ENCODE measurements at places on chromosomes 11 and 22.

DNA sequence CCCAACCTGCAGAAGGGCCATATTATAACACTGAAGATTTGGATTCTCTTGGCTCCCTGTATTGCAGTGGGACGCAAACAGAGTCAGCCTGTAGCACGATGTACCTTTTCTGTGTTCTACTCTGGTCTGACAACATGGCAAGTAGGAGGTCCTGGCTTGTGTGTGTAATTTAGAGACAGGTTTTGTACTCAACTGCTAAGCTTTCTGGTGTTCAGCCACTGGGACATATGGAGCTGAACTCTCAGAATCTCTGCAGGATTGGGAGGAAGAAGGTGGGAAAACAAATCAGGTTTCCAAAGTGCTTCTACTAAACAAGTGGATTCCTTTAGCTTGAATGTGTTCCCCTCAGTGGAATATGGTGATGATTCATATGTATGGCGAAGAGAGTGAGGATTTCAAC lies 192.5 kb upstream of the MTMR2 start:
- no peak for DNase-seq

DNA sequence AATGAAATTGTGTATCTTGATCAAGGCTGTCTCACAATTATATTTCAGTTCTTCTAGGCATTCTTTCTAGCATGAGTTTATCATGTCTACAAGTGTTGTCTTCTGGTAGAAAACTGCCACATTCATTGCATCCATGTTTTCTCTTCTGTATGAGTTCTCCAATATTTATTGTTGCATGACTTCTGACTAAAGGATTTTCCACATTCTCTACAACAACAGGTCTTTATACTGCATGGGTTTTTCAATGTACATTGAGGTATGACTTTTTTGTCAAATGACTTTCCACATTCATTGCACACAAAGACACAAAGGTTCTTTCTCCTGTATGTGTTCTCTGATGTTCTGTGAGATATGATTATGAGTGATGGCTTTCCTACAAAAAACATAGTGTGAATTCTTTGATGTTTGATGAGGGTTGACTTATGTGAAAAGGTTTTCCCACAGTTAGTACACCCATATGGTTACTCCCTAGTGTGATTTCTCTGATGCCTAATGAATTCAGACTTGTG lies 890.6 kb upstream of the CNTN5 start:
- no peak for DNase-seq

- no peak for DNase-seq
Measured at GRCh38 chr11:11588891-11589290, 32.9 kb downstream of the GALNT18 start.

GRCh38 chr11:43138621-43139140 lies 173.1 kb upstream of the API5 start:
- no peak for DNase-seq

DNA sequence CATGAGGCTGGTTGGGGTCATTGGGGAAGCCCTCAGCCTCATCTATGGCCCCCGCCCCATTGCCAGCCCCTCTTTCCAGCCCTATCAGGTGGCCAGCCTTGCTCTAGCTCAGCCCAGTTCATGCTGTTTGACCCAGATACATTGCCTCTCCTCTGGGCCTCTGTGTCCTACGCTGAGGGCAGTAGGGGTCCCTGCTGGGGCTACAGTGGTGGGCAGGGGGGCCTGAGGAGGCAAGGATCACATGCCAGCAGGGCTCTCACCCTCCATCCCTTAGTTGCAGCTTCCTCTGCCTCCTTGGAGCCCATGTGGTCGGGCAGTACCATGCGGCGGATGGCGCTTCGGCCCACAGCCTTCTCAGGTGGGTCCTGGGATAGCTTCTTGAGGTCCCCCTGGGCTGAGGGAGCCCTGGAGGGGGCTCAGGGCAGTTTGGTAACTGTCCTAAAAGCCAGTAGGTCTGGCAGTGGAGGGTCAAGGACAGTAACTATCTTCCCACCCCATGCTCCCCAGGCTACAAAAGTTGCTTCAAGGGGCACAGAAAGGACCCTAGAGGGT lies 19.2 kb downstream of the EMID1 start:
- no peak for DNase-seq

DNA sequence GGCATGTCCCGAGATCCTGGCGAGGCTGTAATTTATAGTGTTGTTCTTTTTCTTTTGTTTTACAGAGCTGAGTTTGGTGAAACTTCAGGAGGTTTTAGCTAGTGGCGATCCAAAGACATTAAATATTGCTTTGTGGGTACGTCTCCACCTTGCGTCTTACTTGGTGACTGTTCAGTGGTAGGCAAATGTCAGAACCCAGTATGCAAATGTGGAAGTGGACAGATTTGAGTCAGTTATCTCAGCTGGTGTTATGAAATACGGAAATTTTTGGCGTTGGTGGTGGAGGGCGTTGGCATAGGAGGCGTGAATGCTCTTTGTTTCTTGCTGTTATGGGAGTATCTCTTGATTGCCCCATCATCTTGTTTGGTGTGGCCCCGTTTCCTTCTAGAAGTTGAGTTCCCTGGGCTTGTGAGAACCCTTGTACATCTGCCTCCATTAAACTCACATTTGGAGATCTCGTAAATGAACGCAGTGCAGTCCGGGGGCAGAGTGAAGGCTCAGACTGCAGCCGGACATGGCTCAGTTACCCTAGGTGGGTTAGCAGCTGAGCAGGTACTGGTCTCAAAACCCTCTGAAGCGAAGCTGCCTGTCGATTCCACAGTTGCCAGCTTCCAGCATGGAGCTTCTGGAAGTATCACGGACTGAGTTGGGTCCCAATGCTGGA lies 39.9 kb downstream of the PTPRJ start:
- no peak for DNase-seq

GRCh38 chr11:21472261-21472660 lies 720.6 kb upstream of the ANO5 start:
- no peak for DNase-seq

DNA sequence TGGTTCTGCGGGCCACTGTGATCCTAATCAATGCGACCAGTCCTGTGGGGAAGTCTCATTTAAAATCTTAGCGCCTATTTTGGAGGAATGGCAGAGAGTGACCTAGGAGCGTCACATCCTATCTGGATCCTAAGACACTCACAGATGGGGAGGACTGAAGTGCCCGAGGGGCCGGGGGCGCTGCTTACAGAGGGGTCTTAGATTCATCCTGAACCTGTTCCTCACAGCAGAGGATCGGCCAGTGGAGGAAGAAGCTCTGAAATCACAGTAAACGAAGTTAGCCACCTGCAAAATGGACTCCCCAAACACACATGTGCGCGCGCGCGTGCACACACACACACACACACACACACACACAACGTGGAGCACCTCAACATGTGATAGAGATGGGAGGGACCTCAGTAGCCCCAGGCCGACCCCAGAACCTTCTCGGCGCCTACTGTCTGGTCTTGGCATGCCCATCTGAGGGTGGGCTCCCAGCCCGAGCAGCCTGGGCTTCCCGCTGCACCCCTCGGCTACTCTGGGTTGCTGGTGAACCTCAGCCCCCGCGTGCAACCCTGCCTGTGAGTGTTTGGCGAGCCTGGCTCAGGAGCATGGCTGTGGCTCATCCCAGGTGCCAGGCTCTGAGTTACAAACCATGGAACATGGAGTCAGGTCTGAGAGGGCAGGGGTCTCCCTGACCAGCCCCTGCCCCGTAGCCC lies 613.3 kb downstream of the TBC1D22A start:
- DNase-seq: no peak

DNA sequence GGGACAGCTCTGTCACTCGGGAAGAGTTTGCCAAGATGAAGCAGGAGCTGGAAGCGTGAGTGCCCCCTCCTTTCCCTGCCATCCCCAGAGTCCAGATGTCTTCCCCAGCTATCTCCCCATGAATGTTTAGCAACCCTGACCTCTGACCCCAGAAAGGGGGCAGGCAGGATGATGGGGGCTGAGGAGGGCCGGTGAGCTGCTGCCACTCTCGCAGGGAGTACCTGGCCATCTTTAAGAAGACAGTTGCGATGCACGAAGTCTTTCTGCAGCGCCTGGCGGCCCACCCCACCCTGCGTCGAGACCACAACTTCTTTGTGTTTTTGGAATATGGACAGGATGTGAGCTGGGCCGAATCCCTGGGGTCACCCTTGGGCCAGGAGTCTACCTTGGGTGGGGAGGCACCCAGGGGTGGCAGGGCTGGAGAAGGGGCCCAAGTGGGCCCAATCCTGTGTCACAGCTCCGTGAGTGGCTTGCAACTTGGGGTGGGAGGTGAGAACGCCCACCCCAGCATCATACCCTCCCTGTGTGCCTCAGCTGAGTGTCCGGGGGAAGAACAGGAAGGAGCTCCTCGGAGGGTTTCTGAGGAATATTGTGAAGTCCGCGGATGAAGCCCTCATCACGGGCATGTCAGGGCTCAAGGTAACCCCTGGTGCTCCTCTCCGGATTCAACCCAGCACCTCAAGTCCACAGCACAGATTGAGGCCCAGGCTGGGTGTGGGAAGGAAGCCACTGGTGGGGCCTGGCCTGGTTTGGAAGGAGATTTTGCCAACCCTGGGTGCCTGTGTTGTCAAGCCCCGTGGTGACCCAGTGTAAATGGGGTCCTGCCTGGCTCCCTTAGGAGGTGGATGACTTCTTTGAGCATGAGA lies 7.5 kb downstream of the CFL1 start:
- DNase-seq: no peak

DNA sequence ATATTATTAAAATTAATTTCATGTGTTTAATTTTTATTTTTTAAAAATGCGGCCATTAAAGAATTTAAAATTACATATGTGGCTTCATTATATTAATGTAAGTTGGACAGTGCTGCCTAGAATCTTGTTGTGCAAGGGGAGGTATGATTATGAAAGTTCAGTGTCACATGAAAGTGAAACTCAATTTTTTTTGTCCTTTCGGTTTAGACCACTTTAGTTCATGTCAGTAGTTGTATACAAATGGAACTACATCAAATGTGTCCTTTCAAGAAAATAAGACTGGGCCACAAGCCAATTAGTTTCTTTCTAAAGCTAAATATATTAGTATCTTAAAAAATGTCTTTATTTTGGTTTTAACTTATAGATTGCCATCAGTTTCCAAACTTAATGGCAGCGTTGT lies 35.7 kb downstream of the TBCEL start:
- DNase-seq: no peak

- DNase-seq: peak; percentile 62
Measured at GRCh38 chr22:39117585-39118191, 20.6 kb downstream of the APOBEC3H start.

GRCh38 chr11:3107608-3108182 lies 50.5 kb upstream of the CARS1 start:
- no peak for DNase-seq

- DNase-seq: no peak
Measured at GRCh38 chr11:110077831-110078325, 15.3 kb upstream of the ZC3H12C start.

GRCh38 chr22:35612903-35613302 lies 4.2 kb downstream of the MB start:
- DNase-seq: no peak

- no peak for DNase-seq
Measured at GRCh38 chr11:102385085-102386007, 38.3 kb downstream of the BIRC2 start.

DNA sequence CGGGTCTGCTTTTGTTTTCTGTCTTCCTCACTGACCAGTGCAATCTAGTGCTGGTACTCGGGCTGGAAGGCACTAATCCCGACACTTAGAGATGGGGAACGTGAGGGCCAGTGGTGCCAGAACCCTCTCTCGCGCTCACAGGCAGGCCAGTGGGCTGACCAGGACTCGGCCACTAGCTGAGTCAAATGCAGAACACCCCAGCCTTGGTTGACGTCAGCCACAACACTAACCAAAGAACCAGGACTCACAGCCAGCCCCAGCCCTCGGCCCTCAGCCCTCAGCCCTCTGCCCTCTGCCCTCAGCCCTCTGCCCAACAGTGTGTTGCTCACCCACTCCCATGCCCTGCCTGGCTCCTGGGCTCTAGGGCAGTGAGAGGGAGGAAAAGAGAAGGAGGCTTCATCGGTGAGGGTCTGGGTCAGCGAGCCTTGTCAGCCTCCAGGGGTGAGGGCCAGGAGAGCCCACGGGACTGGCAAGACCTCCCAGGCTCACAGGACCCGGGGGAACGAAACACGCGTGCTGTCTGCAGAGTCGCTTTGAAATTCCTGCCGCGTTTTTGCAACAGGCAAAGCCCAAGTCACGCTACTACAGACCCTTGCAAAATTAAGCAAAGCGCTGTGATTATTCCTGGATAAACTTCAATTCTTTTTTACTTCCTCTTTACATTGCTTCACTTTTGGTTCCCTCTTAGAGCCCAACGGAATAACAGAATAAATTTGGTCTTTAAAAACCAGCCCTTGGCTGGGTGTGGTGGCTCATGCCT lies 27.5 kb downstream of the KIAA0930 start:
- DNase-seq: no peak

DNA sequence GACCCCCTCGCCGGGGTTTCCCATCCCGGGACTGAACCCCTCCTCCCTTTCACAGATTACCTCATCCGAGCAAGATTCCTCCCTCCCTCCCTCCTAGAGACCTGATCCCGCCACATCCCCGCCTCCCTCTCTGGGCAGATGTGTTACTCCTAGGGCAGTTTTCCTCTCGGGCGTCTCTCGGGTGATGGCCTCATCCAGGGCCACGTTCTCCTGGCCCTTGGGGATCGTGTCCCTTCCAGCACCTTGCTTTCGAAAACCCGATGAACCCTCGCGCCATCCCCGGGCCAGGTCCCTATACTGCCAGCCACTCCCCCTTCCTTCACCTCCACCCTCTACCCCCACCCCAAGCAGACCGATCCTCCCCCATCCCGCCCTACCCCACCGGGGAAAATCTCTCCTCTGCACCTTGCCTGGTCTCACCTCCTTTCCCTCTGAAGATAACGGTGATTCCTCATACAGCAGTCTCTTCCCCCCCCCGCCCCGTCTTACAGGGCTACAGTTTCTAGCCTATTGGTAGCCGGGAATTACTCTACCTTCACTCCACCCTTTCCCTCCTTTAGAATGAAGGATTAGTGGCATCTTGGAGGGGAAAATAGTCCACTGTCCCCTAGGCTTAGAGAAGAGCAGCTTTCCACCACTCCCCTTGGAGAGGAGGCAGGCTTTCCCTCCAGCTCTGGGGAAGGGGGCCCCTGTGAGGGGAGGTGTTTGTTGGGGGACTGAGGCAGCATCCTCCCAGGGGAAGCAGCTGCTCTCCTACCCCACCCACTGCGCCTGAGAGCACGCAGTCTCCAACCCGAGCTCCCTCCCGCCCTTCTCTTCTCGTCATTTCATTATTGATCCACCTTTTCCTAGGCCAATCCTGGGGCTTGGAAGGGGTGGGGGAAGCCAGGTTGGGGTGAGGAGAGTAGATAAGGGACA lies 1.2 kb downstream of the KMT2A start:
- peak; percentile 19 for DNase-seq

GRCh38 chr11:85827748-85828639 lies 17.1 kb upstream of the SYTL2 start:
- no peak for DNase-seq

- peak; percentile 95 for DNase-seq
Measured at GRCh38 chr11:125111343-125112207, at the start of gene TMEM218. Gene TMEM218, minus strand, starts transcription at chr11:125111626. Its CDS starts 9,385 bp downstream, at chr11:125102241.

DNA sequence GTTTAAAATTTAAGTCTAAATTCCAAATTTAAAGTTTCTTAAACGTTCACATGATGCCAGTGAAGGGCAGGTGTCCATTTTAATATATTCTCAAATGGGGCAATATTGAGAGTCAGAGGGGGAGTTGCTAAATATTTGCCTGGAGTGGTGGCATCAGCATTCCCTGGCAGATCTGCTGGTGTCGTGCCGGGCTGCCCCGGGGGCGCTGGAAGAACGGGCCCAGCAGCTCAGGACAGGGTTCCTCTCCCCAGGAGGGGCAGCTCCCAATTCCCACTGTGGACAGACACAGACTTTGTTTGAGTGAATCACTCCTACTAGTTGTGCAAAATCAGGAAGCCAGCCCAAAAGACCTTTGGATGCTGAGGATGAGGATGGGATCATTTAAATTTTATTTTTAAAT lies 468.7 kb upstream of the B3GAT1 start:
- no peak for DNase-seq

GRCh38 chr22:44585559-44586350 lies 87.7 kb upstream of the RTL6 start:
- no peak for DNase-seq

GRCh38 chr11:44904261-44905020 lies 46.2 kb downstream of the TP53I11 start:
- DNase-seq: no peak
